Activated CD8-positive, alpha-beta T cell treated with anti-CD3 and anti-CD28 coated beads, Interleukin-2, amount 10 ng/mL, durations not matched to agents 7 days and 5 days (primary cell): ENCODE measurements at places on chromosomes 6 and 20. TPM values are rescaled to one million over a fixed set of nuclear protein-coding genes. Genes with fewer than 3 reads are reported as not detected.

ANKRD6 gene
- 9.1 TPM for total RNA-seq

DNA sequence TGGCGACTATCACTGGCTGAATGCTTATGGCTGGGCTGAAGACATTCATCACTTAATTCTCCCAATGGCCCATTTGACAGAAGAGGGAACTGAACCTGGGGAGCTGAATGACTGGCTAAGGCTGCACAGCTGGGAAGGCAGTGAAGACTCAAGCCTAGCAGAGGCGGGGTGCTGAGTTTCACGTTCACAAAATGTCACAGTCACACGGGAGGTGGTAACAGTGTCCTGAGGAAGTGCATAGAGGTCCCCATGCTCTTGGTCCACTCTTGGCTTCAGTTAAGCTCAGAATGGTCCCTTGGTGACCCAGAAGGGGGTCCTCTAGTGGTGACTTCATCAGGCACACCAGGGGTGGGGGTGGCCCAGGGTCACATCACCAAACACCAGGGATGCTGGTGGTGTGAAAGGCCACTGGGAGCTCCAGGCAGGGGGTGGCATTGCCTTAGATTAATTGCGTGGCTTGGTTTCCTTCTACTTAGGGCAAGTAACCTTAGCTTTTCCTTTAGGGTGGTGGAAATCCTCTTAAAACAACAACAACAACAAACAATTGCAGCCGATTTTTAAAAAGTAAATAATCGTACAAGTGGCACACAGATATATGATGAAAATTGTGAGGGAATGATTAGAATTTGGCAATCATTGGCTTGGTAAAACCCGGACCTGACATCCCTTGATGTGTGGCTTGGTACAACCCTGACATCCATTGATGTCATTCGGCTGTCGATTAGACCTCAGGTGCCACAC lies 45.0 kb downstream of the SULF2 start:
- H3K36me3 ChIP-seq: no peaks in the 10 kb centered on the region
- H3K27me3 ChIP-seq: peaks cover 4% of the 10 kb centered on the region
- no peak for DNase-seq
- H3K27ac ChIP-seq: no peak overlapping the region
- H3K4me1 ChIP-seq: peaks cover 2% of the 10 kb centered on the region
- no peak overlapping the region for H3K4me3 ChIP-seq

- no peaks in the 10 kb centered on the region for H3K36me3 ChIP-seq
- H3K4me1 ChIP-seq: no peaks in the 10 kb centered on the region
- no peak overlapping the region for H3K4me3 ChIP-seq
- no peak overlapping the region for H3K27ac ChIP-seq
Observed at GRCh38 chr6:50966532-50966931, 147.9 kb downstream of the TFAP2B start.

RAB32 gene
- total RNA-seq: 0.21 TPM

- no peaks in the 10 kb centered on the region for H3K36me3 ChIP-seq
- peaks cover 7% of the 10 kb centered on the region for H3K27me3 ChIP-seq
- H3K4me3 ChIP-seq: no peak overlapping the region
- no peaks in the 10 kb centered on the region for H3K4me1 ChIP-seq
- DNase-seq: no peak
Observed at GRCh38 chr6:8137529-8137939, 35.2 kb upstream of the EEF1E1 start.

DNA sequence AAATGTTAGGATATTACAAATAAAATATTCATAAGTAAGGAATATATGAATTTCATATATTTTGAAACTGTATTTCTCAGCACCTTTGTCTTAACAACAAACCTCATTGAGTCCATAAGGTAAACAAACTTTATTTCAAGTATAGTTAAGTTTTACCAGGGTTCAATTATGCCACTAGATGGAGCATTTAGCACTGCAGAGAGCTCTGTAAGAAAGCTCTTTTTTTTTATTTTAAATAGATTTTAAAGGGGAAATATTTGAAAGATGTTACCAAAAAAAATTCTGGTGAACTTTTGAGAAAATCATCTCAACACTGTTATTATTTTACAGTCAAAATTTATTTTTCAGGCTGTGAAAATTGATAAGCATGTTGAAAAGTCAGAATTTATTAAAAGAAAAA lies 955.2 kb upstream of the EYS start:
- DNase-seq: no peak
- no peaks in the 10 kb centered on the region for H3K27me3 ChIP-seq
- H3K4me1 ChIP-seq: no peaks in the 10 kb centered on the region
- no peak overlapping the region for H3K27ac ChIP-seq

GRCh38 chr20:44489931-44490330 lies 14.3 kb downstream of the TTPAL start:
- H3K27me3 ChIP-seq: no peaks in the 10 kb centered on the region
- no peak for DNase-seq
- no peak overlapping the region for H3K4me3 ChIP-seq
- no peak overlapping the region for H3K27ac ChIP-seq
- H3K36me3 ChIP-seq: peaks cover 53% of the 10 kb centered on the region

GRCh38 chr6:46610862-46611553 lies 41.6 kb downstream of the CYP39A1 start:
- peaks cover 6% of the 10 kb centered on the region for H3K27me3 ChIP-seq
- no peaks in the 10 kb centered on the region for H3K36me3 ChIP-seq
- no peaks in the 10 kb centered on the region for H3K4me1 ChIP-seq
- no peak overlapping the region for H3K27ac ChIP-seq
- DNase-seq: no peak
- H3K4me3 ChIP-seq: no peak overlapping the region

DNMT3B gene
- 10.0 TPM for total RNA-seq

- H3K36me3 ChIP-seq: peaks cover 17% of the 10 kb centered on the region
- peak overlapping the region; percentile 73 for H3K4me3 ChIP-seq
- H3K4me1 ChIP-seq: peaks cover 23% of the 10 kb centered on the region
- H3K27me3 ChIP-seq: no peaks in the 10 kb centered on the region
Observed at GRCh38 chr20:59948828-59949720, 8.9 kb downstream of the FAM217B start.

DNA sequence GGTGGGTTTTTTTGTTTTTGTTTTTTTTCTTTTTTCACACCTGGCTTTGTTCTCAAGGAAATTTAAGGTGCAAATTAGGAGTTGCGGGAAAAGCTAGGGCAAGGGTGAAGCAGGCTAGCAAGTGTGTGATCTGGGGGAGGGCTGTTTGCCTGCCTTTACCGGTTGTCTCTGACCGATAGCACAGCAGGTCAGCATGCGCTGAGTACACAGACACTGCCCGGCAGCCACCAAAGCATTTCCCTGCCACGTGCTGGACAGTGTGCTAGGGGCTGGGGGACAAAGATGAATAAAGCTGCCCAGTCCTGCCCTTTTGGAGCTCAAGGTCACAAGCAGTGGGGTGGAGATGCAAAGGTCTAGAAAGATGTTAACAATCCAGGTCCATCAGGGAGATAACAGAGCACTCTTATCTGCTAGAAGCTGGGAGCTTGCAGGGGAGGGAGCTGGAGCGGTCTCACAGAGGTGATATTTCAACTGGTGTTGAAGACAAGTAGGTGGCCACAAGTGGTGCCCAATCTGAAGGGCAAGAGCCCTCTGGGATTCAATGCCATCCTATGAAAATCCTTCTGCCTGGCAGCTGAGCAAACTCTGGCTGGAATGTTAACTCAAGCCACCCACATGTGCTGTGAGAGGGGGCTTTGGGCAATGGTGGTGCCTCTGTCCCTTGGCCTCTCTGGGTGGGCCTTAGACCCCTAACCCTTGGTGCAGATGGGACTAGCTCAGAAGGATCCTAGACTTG lies 24.5 kb downstream of the TTBK1 start:
- H3K4me3 ChIP-seq: no peak overlapping the region
- no peak overlapping the region for H3K27ac ChIP-seq
- H3K36me3 ChIP-seq: no peaks in the 10 kb centered on the region
